Omental fat pad (tissue), 4 donors: ENCODE measurements at places on chromosomes 6 and 20.

DNA sequence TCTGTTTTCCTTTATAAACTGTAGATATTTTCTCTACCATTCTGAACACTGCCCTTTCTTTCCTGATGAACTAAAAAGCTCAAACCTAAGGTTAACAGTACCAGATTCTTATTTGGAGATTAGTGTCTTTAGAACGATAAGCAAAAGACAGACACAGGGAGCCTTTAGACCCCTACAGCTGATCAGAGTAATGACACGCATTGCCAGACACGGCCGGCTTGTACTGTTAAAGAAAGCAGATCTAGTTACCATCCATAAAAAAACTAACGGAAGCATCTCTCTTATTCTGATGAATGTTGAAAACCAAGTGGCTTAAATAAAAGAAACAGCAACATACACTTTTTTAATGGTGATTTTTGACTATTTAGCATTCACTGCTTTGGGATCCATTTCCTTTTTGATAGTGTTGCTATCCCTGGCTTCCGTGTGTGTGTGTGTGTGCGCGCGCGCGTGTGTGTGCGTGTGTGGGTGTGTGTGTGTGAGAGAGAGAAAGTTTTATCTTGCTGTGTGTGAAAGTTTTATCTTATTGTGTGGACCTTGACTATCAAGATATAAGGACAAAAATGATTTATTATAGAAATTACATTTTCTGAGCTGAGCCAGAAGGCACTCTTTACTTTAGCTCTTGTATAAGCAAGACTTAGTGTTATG, 95.6 kb upstream of the SLC35B3 start:
- DNase-seq = no peak

DNA sequence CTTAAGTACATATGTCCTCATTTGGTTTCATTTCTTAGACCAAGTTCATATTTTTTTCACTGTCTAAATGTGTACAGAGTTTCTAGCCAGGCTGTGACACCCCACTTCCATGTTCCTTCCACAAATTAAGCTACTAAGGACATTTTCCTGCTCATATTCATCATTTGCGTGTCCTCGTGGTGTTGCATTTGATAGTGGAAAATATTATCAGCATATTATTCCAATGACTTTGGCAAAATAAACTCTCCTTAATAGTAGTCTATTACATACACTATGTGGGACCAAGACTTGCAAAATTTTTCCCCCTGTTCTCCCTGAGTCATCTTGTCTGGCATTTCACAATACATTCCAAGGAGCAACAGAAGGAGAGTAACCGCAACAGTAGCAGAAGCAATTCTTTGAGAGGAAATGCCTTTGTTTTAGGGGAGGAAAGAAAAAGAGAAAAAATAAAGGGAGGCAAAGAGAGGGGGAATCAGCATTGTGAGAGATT, 599.2 kb downstream of the COL12A1 start:
- DNase-seq = no peak

- DNase-seq = no peak
Measured at GRCh38 chr6:31090275-31090972, 22.0 kb downstream of the C6orf15 start.

GRCh38 chr6:1057490-1058135, 254.3 kb upstream of the FOXQ1 start:
- no peak for DNase-seq

DNA sequence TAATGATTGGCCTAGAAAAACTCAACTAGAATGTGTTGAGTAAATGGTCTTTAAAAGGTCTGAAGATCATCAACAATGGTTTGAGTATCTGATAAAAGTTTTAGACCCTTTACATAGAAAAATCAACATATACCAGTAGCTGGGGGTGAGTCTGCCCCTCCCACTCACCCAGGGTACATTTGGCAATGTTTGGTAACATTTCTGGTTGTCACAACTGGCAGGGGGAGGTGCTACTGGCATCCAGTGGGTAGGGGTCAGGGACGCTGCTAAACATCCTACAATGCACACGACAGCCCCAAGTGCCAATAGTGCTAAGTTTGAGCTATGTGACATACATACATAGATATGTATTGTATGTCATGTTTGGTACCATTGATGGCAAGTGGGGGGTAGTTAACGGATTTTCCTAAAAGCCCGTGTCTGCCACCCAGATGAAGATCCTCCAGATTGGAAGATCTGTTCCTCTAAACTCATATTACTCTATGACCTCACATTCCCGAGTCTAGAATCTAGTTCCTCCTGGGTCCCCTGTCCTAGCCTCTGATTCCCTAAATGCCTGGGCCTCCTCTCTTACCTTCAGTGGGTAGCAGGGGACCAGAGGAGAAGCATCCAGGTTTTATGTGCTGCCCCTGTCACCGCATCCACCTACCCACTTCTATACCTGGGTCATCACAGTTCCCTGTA, 2.5 kb upstream of the MMP9 start:
- no peak for DNase-seq

DNA sequence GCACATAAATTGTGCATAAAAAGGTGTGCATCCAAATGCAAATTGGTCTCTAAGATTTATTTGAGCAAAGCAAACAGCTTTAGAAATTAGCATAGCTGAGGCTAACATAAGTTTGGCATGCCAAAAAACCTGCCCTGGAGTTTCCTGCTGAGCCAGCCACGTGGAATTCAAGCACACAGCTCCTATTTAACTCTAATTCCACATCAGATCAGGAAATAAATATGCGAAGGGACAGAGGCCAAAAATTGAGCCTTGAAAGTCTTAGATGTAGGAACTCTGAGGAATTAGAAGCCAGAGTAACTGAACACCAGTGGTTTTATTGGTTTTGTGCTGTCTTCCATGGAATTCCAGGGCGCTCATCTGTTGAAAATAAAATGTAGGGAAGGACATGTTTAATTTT, 19.6 kb downstream of the SOBP start:
- no peak for DNase-seq

DNA sequence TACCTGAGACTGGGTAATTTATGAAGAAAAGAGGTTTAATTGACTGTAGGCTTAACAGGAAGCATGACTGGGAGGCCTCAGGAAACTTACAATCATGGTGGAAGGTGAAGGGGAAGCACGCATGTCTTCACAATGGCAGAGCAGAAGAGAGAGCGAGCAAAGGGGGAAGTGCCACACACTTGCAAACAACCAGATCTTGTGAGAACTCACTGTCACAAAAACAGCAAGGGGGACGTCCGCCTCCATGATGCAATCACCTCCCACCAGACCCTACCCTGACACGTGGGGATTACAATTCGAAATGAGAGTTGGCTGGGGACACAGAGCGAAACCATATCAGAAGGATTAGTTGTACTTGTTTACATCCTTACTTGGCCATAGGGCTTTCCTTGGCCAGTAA, 49.7 kb downstream of the FIG4 start:
- DNase-seq = no peak

DNA sequence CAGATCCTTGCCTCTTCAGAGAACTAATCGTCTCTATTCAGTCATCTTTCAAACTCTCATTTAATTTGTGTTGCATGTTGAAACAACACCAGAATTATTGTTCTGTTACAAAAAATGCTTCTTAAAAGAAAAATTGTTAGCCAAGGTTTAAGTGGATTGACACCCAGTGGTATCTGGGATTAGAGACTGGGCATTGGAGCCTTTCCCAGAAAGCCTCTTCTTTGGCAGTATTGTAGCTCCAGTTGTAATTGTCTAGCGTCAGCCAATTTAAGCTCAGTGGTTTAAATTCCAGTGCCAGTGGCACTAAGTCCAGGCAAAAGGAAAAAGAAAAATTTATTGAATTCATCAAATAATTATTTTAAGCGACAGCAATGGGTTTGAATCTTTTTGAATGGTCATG, 801 bp downstream of the CCDC28A start:
- DNase-seq = no peak

GRCh38 chr6:150654608-150655007, 54.9 kb downstream of the PLEKHG1 start:
- DNase-seq = no peak

GRCh38 chr6:3825851-3826581, 23.2 kb upstream of the FAM50B start:
- peak; percentile 50 for DNase-seq

GRCh38 chr6:164695896-164696295, 613.5 kb downstream of the C6orf118 start:
- no peak for DNase-seq

DNA sequence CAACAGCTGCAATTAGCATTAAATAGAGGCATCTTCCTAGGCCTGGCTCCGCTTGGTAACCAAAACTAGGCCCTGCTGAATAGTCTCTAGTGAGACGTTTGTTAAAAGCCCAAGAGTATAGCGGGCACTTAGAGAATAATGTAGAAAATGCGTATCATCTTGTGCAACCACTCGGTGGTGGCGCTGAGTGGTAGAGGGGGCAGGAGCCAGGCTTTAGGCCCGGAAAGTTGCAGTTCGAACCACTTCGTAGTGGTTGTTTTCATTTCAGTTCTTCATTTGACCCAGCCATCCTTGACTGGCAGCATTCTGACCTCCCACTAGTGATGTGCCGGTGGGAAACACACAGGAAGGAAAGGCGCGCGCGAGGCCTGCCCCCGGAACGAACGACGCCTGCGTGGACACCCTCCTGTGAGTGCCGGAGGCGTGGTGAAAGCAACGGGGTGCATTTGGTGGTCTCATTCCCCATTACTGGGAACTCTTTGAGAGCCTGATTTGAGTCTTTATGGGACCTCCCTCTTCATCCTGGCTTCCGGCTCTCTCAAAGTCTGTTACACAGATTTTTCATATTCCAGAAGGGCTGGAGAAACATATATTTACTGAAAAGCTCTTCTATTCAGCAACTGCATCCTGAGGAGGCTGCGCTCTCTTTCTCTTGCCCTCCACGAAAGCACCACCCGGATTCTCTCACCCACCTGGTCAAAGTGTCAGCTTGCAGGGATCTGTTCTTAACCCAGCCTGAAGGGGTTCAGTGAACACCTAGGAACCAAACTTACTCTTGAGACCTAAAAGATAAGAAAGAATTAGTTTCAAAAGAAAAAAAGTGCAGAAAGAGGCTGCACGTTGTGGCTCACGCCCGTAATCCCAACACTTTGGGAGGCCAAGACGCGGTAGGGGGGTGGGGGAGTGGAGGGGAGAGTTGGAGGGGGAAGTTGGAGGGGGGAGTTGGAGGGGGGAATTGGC, 18.2 kb downstream of the GPX5 start:
- no peak for DNase-seq

- DNase-seq = no peak
Measured at GRCh38 chr6:165843121-165843520, 180.1 kb upstream of the PDE10A start.

DNA sequence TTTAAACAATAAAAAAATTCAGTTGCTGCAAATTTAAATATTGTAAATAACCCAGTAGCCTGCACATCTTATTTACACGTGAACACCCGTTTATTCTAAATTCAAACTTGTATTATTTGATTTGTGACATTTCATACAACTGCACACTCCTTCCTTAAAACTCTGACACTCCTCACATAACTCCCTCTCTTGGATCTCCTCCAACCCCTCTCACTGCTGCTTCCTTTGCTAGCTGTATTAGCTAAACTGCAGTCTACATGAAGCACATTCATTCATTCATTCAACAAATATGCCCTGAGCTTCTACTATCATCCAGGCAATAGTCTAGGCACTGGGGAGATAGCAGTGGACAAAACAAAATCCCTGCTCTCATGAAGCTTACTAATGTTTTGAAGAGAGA, 47.0 kb downstream of the FBXL4 start:
- no peak for DNase-seq

DNA sequence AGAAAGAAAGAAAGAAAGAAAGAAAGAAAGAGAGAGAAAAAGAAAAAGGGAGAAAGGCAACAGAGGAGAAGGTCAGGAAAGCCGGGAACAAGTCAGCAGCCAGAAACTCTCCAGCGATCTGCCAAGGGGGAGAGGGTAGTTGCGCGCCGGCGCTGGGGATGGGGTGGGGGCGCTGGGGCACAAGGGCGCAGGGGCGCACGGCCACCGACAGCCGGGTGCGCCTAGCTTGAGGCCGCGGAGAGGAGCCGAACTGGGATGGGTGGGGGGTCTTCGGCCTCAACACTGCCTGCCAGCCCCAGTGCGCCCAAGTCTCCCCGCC, 533 bp upstream of the RSPO3 start:
- DNase-seq = no peak

DNA sequence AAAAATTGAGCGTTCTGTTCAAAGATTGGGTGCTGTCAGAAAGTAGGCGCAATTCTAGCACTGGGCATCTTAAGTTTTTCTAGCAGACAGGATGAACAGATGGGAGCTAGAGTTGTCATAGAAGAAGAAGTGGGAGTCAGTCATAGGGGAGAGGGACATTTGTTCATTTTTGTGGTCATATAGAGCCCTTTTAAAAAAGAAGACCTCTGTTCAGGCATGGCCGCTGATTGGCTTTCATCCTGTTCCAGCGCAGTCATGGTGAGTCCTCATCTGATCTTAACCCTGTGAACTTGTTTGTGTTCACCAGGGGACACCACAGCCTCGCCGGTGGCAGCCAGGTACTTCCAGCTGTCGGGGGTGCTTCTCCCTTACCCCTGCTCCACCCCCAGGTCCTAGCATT, 29.7 kb upstream of the PBOV1 start:
- no peak for DNase-seq

DNA sequence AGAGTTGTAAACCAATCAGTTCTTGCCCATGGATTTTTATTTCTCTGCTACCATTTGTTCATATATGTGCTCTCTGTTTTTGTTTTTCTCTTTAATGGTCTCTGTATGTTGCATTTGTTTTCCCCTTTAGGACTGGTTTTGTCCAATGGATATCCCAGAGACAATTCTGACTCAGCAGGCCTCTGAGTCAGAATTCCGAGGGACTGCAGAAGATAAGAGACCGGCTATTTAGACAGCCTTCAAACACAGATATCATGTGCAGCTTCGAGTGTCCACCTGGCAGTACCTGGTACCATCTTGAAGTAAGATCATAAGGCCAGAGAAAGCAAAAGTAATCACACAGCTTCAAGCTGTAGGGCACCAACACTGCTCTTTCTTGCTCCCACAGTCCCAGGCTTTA, 125.5 kb downstream of the ELOVL4 start:
- DNase-seq = no peak

DNA sequence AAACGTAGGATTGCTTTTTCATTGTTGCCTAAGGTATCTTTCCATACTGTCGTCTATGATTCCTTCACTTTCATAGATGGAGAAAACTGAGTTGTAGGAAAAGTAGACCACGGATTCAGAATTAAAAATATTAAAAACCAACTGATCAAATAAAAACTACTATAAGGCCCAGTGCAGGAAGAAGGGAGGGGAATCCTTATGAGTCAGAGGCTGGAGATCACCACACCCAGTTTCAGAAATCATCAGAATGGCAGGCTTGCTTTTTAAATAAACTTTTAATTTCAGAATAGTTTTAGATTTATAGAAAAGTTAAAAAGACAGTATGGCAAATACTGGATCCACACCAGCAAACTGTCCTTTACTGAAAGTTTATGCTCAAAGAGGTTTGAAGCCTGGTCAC, 32.0 kb upstream of the POPDC3 start:
- DNase-seq = no peak

DNA sequence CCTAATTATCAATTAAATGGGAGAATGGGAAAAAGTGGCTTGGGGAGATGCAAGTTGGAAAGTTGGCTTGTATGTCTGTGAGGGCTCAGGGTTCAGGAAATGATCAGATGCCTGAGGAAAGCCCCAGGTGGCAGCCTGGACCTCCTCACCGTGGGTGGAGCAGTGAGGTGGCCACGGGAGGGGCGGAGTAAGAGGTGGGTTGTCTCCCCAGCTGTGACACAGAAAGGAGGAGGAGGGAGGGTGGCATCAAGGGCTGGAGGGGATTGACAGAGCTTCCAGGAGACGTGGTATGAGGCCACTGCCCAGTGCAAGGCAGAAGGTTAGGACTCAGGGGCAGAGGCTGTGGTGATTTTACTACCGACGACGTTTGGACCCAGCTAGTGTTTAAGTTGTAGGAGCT, 672.2 kb downstream of the PRKN start:
- no peak for DNase-seq
